Activated CD4-positive, alpha-beta T cell treated with anti-CD3 and anti-CD28 coated beads for 24 hours (primary cell): ENCODE measurements at places on chromosomes 2 and 18.

- DNase-seq = no peak
Measured at GRCh38 chr2:192030289-192030688, 164.4 kb downstream of the TMEFF2 start.

GRCh38 chr2:156892467-156893281 lies 364.8 kb upstream of the GALNT5 start:
- DNase-seq = no peak

GRCh38 chr2:23385748-23386338 lies 864 bp downstream of the KLHL29 start:
- DNase-seq = no peak

DNA sequence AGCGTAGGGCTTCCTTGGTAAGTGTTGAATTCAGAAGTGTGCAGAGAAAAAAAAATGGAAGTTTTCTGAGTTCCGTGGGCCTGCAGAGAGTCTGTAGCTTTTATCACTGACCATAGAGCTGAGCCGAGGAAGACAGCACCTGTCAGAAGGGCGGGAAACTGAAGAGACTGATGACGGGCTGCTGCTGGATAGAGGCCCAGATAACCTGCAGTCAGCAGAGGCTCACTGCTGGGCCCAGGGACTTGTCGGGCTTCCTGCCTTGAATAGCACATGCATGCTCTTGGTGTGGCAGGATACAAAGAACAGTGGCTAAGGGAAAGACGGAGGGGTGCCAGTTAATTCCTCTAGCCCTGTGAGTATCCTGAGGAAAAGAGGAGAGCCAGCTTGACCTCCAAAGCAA lies 166.4 kb downstream of the MGAT5 start:
- no peak for DNase-seq

- DNase-seq = no peak
Measured at GRCh38 chr2:48207851-48208250, 301.6 kb upstream of the FBXO11 start.

GRCh38 chr2:169107645-169108044 lies 38.3 kb downstream of the DHRS9 start:
- DNase-seq = no peak

DNA sequence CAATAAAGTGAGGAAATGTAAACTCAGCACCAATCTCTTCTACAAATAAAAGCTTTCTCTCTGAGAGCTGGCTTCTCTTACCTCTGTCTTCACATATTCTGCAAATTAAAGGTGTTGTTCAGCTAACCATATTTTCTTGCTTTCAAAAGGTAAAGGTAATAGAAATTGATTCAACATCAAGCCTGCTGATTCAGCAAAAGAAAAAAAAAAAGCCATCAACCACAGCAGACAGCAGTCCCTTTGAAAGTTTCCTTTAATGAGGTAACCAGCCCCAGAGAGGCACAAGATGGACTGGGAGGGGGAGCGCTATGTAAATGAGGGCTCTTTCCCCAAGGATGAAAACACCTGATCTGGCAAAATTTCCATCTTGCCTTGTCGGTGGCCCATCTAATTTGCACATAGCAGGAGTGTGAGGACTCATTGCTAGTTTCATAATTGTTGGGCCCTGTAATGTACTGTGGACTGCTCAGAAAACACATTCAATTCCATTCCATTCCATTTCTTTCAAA lies 154.9 kb upstream of the SOX11 start:
- no peak for DNase-seq

DNA sequence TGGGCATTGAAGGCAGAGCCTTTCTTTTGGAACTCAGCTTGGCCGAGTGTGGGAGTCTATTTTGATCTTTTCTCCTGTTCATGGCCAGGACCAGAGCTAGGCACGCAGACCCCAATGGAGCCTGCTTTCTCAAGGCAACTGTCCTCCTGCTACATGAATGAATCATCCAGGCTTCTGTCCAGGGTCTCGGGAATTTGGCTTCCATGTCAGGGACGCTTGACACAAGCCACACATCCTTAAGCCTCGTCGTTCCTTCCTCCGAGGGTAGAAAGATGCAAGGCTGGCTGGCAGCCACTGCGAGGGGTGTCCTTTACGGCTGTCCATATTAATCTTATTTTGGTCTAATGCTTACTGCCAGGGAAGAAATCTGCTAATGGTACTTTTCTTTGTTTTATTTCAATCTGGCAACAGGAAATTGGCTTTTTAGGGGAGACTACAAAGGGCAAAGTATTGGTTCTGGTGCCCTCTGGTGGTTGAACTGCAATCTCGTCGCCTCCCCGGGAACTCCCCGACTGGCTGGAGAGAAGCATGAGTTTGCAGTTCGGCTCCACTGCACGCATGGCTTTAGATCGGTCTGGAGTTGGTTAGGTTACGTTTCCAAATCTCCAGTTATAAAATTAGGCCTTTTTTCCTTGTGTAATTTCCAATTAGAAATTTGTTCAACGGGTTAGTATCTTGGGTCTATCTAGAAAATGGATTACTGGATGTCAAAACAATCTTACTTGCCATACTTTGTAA lies 135.2 kb downstream of the ALPK2 start:
- peak; percentile 58 for DNase-seq

DNA sequence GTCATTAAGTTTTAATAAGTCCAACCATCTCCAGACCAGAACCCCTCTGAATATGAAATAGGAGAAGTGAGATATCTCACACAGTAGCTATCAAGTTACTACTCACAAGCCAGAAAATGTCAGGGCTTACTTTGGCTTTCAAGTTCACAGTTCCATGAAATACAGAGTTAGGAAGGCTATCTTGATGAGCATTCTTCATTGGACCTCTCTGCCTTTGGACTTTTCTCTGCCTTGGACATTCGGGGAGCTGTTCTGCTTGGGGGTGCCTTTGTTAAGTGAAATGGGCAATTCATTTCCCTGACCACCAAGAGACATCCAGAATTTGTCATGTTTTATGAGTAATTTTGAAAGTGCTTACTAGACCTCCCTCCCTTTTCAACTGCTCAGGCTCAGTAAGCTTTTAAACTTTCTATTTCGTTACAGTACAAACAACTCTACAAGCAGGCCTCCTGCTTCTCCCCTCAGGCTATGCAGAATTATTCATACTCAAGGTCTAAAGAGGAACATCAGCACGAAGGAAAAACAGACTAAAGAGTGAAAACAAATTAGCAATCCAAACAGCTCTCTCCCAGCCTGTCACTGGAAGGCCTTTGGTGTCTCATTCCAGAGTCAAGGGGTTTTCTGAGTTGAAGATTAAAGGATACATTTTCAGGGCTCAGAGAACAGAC lies 95.3 kb downstream of the MREG start:
- DNase-seq = no peak

DNA sequence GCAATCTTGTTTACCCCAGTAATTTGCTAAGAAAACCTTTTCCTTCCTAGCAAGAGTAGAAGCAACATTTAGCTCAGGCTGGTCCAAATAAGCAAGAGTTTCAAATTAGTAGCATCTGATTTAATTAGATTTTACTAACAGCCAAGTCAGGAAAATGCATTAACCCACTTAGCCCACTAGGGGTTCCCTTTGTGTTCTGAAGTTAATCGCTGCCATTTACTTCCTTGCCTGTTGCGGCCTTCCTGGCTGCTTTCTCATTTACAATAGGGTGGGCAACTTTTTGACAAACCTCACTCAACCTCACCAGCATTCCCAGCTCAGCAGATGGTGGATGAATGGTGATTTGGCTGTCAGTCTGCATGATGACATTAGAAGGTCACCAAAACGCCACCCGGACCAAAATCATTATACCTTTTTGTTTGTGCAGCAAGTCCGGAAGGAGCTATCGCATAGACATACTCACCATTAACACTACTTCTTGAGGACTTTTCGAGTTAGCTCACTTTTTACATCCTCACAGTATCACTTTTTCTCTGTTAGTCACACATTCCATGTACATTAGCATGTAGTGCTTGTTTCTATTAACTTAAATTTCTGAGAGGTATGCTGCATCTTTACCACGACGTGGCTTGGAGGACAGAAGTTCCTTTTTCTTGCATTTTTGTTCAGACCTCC lies 101.5 kb upstream of the SETBP1 start:
- no peak for DNase-seq

DNA sequence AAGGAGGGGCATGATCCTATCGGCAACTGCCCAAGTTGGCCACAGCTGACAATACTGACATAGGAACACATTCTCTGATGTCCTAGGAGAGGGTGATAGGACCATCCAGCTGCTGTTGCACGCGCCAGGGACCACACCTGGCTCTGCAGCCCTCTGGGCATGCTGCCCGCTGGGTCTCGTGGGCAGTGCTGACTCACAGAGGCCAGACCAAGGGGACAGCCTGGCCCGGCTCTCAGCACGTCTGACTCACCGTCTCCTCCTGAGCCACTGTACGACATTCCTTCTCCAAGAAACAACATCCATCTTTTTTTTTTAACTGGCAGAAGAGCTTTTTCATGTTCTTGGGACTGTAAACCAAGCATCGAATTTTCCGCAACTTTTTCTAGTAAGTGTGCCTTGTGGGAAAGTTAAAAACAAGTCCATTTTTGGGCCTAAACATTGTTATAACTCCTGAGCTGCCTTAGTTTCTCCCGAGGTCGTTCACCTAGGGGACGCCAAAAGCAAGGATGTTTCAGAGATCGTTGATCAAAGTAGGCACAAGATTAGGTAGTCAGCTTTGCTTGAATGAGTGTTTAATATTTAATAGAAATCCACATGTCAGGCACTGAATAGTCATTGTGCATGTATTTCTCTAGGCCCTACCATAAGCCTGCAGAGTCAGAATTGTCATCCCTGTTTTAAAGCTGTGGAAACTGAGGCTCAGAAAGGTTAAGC lies 100.3 kb downstream of the TTC32 start:
- no peak for DNase-seq

- DNase-seq = no peak
Measured at GRCh38 chr2:198756166-198756565, 701.6 kb downstream of the SATB2 start.

DNA sequence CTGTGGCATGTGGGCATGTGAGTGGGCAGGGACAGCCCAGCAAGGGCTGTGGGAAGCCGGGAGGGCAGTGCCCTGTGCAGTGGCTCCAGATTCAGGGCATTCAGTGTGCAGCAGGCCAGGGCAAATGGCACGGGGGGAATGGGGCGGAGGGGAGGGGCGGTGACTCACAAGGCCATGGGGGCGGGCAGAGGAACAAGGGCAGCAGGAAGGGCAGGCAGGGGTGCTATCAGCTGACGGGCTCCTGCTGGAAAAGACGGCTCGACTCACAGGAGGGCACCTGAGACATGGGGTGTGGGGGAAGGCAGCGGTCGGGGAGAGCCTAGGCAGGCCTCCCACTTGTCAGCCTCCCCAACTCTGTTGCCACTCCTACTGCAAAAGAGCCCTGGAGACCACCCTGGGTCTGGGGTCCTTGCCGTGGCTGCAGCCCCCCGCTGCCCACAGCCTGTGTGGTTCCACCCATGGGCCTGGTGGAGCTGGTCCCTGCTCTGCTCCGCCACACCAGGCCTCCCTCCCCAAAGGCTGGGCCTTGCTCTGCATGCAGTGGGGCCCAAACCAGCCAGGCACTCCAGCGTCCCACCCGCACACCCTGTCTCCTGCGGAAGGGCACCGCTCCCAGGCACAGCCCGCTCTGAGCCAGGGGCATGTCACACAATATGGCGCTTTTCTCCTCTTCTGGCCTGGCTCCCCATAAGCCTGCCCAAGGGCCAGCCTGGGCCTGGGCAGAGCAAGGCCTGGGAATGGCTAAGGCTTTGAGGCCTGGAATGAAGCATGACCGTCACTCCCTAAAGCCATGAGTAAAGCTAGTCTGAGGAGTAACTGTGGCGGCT lies 25.9 kb downstream of the HS6ST1 start:
- no peak for DNase-seq

DNA sequence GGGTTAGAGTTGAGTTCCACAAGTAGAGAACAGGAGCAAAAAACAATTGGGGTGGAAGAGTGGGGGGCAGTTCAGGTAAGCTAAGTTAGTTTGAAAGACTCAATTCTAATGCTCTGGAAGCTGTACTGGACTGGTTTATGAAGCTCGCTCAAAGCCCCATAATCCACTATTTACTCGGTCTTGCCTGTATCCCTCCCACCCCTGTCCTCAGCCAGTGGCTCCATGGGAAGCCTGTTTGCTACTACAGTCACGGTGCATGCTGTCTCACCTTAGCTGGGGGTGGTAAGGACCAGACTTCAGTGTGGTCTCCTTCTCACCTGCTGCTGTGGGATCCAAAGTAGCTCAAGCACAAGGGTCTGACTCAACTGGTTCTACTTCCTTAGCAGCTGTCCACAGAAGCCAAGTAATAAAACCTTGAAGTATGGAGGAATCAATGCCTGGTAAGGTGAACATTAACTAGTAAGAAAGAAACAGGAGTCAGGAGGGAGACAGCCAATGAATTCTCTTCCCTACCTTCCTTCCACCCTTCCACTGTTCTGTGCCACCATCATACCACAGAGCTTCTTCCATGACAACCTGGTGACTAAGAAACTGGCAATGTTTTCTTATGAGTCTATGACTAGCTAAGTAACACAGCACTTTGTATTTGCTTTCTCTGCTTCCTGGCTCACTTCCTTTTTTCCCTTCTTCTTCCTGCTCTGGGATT lies 230.8 kb downstream of the SRBD1 start:
- no peak for DNase-seq

DNA sequence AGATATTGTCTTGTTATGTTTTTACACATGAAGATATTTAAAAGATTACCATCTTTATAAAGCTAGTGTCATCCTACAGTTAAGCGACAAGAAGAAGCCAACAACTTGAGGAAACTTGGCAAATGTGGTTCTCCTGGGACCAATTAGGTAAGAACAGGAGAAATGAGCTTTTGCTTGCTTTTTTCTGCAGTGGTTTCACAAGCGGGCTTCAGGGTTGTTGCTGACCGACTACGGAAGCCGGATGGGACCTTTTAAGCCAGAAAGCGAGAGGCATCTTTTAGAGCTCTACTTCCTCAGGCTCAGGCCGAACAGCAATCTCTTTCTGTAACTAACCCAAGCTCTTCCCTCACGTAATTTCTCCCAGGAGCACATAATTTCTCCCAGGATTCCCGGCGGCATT lies 256.5 kb downstream of the CNTNAP5 start:
- no peak for DNase-seq

GRCh38 chr2:201669865-201670264 lies 26.6 kb upstream of the TMEM237 start:
- no peak for DNase-seq
